ENCODE measurements at places on chromosomes 2 and 18. TPM values are rescaled to one million over a fixed set of nuclear protein-coding genes. Genes with fewer than 3 reads are reported as not detected.

CTAGE1 gene
- total RNA-seq: not detected

COL6A3 gene
- 455 TPM for total RNA-seq

PRKAG3 gene
- total RNA-seq: 5.0 TPM

POLR1B gene
- 23.8 TPM for total RNA-seq

FOSL2 gene
- 59.0 TPM for total RNA-seq

EDAR gene
- 2.2 TPM for total RNA-seq

SMYD1 gene
- total RNA-seq: 30.2 TPM

SYT4 gene
- 1.1 TPM for total RNA-seq

TMEM127 gene
- 30.4 TPM for total RNA-seq

IL36B gene
- not detected for total RNA-seq

ACMSD gene
- total RNA-seq: 18.2 TPM

NT5DC4 gene
- total RNA-seq: not detected

IL36RN gene
- not detected for total RNA-seq

PRR30 gene
- not detected for total RNA-seq

POTEC gene
- total RNA-seq: not detected

IL36G gene
- total RNA-seq: not detected

REG3A gene
- total RNA-seq: not detected

UGT1A1 gene
- 0.18 TPM for total RNA-seq

GRHL1 gene
- total RNA-seq: 5.4 TPM

EML6 gene
- 21.1 TPM for total RNA-seq

MERTK gene
- 17.3 TPM for total RNA-seq

IL37 gene
- not detected for total RNA-seq

THUMPD2 gene
- total RNA-seq: 15.1 TPM

STARD6 gene
- not detected for total RNA-seq

IL1B gene
- total RNA-seq: 0.88 TPM

ABCG5 gene
- 0.18 TPM for total RNA-seq

PLEKHH2 gene
- 67.0 TPM for total RNA-seq

AQP12A gene
- total RNA-seq: not detected

TIA1 gene
- 358 TPM for total RNA-seq

SULT1C4 gene
- total RNA-seq: 55.4 TPM

DYNAP gene
- total RNA-seq: not detected

PDE1A gene
- 23.6 TPM for total RNA-seq

BMP10 gene
- total RNA-seq: not detected

CLEC4F gene
- not detected for total RNA-seq

MLPH gene
- 4.6 TPM for total RNA-seq

HAAO gene
- 32.6 TPM for total RNA-seq

ITPRIPL1 gene
- 3.2 TPM for total RNA-seq

TPGS2 gene
- total RNA-seq: 98.9 TPM

KRCC1 gene
- total RNA-seq: 11.2 TPM

LCT gene
- total RNA-seq: 0.06 TPM

COL3A1 gene
- total RNA-seq: 1,756 TPM

C2orf92 gene
- 8.4 TPM for total RNA-seq

NT5C1B gene
- not detected for total RNA-seq

GPR75 gene
- total RNA-seq: 1.6 TPM

HK2 gene
- 18.7 TPM for total RNA-seq

UNC80 gene
- total RNA-seq: 3.1 TPM

TSGA10 gene
- total RNA-seq: 14.7 TPM

Data from metanephros (tissue), 2 donors.